ENCODE measurements at places on chromosomes 3 and 15.
A peak's percentile ranks its signal among the peaks of the same experiment; 100 is the strongest.

GRCh38 chr3:102125994-102126368 is 276.7 kb downstream of the NFKBIZ start:
- no peak for DNase-seq

GRCh38 chr3:55000546-55000945 is 72.7 kb upstream of the LRTM1 start:
- peak; percentile 28 for DNase-seq

GRCh38 chr3:57397175-57398026 is 104.9 kb upstream of the ASB14 start:
- peak; percentile 34 for DNase-seq

- DNase-seq = peak; percentile 14
Measured at GRCh38 chr3:108552267-108553159, 36.7 kb downstream of the CIP2A start.

- no peak for DNase-seq
Measured at GRCh38 chr3:62587169-62587568, 213.8 kb upstream of the FEZF2 start.

DNA sequence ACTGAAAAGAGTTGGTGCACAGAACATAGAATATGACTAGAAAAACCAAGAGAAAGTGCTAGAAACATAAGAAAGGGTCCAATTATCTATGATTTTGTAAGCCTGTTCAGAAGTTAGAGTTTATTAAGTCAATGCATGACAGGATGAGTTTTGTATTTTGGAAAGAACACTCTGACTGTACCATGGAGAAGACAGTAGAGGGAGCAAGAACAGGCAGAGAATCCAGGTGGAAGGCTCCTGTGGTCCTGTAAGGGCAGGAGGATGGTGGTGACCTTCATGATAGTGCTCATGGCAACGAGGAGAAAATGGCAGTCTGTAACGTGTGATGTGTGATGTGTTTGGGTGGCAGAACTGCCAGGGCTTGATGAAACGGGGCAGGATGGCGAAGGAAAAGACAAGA is 249.1 kb downstream of the CTNNB1 start:
- DNase-seq = no peak

DNA sequence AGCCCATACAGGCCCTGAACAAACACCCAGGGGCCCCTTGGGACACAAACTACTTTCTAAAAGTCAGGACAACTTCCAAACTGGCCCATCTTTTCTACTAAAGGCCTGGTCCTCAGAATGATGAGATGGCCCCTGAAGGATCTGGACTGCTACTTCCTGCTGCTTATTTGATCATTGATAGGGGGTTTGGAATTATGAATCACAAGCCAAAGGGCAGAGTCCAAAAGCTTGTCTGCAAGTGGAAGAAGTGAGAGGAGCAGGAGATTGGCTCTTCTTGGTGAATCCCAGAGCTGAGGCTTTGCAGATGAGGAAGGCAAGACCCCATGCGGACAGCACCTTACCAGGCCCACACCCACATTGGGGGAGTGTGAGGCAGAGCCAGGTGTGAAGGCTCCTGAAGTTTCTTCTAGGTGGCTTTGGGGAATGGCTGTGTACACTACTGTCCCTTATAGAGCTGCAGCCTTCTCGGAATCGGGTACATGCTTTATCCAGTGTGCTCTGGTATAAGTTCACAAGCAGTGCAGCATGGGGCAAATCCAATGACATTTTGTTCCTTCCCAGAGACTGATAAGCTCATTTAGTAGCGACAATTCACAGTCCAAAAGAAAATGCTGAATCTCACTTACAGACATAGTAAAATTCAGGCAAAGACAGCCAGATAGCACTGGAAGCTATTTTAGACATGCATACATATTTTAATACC is 133.1 kb downstream of the RORA start:
- peak; percentile 17 for DNase-seq

DNA sequence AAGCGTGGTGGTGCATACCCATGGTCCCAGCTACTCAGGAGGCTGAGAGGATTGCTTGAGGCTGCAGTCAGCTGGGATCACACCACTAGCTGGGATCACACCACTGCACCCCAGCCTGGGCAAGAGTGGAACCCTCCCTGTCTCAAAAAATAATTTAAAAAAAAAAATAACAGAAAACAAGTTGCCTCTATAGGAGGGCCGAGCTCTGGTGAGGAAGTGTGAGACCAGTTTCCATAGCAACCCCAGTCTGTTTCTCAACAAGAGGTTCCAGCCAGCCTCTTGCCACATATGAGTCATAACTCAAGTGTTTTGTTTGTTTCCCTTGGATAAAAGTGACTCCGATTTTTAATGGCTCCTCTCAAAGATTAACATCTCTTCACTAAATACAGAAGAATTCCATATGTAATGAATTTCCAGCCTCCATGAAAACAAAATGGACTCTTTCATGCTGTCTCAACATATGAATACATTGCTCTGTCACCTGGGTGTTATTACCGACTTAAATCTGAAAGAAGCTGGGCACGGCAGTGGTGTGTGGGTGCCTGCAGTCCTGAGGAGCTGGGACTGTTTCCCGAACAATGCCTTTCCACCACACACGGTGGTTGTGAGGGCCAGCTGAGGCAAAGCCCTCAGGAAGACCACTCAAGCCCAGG is 19.7 kb downstream of the TMEM43 start:
- peak; percentile 93 for DNase-seq

DNA sequence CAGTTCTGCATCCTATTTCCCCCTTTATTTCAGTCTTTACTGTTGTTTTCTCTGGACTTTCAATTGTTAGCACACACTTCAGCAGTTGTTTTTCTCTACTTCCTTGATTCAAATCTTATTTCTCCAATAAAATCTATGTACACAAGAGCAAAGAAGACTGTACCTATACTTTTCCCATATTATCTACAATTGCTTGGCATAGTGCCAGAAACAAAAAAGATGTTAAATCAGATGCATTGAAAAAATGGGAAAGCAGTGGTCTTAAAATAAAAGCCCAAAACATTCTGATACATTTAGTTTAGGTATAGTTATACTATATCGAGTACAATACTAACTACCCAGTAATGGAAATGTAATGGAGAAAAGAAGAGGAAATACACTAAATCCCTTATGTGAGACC is 265.1 kb downstream of the UBE2E2 start:
- DNase-seq = no peak

DNA sequence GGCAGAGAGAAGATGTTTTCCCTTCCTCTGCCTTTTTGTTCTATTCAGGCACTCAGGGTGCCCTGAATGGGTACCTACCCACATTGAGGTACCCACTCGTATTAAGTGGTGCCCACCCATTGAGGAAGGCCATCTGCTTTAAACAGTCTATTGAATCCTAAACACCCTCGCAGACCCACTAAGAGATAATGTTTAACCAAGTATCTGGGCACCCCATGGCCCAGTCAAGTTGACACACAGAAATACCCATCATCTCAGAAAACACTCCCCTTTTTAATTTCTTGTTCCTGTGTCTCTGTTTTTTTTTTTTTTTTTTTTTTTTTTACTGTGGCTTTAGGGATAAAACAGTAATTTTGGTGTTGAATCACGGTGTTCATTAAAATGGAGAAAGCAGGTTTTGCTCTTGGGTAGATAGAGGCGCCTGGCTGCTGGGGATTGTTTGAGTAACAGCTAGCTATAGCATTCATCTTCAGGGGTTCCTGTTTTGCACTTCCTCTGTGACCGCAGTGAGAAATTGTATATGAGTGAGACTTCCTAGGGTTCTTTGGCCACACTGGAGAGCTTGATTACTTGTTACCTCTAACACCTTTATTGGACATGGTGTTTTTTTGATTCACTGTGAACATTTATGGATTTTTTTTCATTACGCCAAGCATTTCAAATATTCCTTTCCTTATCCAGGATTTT is 259.1 kb downstream of the PTPRG start:
- DNase-seq = no peak

GRCh38 chr15:90540768-90541167 is 11.0 kb downstream of the CRTC3 start:
- no peak for DNase-seq

GRCh38 chr3:151356794-151357462 is 27.6 kb upstream of the P2RY13 start:
- DNase-seq = no peak

- no peak for DNase-seq
Measured at GRCh38 chr3:129007792-129008191, 6.7 kb downstream of the EFCC1 start.

GRCh38 chr3:13626396-13626795 is 77.5 kb downstream of the FBLN2 start:
- no peak for DNase-seq

DNA sequence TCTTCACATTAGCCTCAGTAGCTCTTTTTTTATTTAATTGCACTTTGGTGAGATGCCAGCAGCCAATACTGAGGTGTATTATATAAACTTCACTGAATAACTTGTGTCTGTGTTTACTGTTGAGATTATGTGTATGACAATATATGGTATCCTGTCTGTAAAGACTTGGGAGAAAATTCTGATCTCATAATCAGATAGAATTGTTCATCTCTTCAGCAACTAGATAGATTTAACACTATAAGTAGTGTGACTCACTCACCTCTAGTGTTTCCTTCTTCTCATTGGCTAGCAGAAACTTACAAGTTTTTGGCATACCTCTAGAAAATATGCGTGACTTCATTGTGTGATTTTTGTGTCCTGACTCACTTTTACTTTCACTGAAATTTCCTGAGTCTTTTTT is 67.6 kb upstream of the TGFBR2 start:
- DNase-seq = no peak

GRCh38 chr3:147371771-147372340 is 34.5 kb downstream of the ZIC4 start:
- DNase-seq = no peak

DNA sequence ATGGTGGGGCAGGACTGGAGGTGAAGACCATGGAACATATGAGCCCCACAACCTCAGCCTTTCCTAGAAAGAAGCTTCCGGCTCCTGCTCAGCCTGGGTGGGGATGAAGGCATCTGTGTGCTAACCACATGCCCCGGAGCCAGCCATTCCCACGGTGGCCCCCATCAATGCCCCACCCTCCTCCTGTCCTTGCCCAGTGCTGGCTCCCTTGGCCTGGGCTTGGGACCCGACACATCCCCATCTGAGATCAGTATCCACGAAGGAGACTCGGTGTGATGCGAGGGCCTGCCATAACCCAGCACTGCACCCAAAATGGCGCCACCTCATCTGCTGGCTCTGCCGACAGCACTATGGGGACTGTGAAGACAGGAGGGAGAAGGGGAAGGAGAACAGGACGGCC is 16.5 kb upstream of the PLXND1 start:
- DNase-seq = no peak

DNA sequence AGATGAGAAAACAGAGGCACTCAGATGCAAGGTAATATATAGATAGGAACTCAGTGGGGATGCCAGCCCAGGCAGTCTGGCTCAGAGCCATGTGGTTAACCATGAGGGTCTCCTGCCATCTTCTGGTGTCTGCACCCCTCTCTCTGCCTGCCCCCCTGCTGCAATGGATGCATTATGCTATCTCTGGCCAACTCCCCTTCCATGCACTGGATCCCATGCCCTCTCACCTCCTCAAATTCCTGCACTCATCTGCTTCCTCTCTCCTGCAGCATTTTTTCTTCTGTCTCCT is 163.2 kb downstream of the STT3B start:
- no peak for DNase-seq

DNA sequence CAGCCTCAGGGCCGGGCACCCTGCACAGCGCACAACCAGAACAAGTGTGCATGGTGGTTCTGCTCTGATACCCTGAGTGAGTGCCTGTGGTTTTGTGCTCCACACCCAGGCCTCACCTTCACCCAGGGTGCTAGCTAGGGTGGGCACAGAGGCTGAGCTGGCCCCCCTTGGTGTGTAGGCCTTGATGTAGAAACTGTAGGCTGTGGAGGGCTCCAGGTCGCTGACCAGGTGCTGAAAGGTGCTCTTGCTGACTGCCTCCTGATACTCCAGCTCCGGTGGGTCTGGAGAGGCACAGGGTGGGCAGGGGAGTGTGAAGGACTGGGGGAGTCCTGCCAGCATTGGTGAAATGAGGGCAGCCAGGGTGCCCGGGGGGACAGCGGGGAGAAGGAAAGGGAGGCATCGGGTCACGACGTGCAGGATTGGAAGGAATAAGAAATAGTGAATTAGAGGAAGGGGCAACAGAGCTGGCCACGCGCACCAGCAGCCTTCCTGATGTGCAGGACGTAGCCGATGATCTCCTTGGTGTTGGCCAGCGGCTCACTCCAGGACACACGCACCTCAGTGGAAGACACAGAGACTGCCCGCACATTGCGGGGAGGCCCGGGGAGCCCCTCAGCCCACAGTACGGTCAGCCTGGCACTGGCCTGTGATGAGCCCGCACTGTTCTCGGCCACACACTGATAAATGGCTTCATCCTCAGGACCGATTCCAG is 26.6 kb downstream of the RNU5B-1 start:
- DNase-seq = no peak

DNA sequence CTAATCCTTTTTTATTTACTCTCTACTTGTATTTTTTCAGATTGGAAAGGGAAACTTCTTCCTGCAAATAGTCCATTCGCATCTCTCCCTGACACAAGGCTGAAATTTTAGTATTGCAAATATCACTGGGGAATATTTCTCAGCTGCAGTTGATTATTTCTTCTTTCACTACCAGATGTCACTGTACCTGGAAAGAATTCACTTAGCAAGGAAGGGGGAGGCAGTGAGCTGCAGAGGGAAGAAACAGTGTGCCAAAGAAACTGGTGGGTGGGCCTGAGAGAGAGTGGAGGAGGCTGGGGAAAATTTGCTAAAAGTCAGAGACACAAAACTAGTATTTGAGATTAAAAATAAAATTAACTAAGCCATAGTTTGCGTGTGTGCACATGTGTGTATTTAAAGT is 142.3 kb upstream of the STT3B start:
- no peak for DNase-seq

GRCh38 chr3:16608816-16609215 is 3.6 kb upstream of the DAZL start:
- no peak for DNase-seq

DNA sequence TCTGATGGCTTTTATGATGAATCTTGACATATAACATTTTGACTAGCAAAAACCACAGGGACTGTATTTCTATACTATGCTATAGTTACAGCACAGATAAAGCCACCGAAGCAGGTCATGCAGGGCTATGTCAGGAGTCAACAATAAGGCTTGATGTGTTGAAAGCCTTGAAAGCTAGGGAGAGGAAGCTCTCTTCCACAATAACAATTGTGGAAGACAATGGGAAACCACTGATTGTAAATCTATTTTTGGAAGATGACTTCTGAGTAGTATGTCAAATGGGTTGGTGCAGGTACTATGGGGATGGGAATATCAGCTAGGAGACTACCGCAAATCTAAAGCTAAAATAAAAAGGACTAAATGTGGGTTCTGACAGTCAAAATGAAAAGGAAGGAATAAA is 4.0 kb upstream of the AQR start:
- DNase-seq = no peak

All from large intestine (tissue), 12 donors.